Cardiac muscle cell (in vitro differentiated cells and primary cell): ENCODE measurements at places on chromosomes 5 and 9.

- no peak for DNase-seq
Observed at GRCh38 chr5:37774912-37775483, 64.8 kb downstream of the GDNF start.

- no peak for DNase-seq
Observed at GRCh38 chr5:157066080-157066479, 7.2 kb upstream of the HAVCR1 start.

GRCh38 chr5:158212917-158213316 lies 354.0 kb upstream of the CLINT1 start:
- no peak for DNase-seq

DNA sequence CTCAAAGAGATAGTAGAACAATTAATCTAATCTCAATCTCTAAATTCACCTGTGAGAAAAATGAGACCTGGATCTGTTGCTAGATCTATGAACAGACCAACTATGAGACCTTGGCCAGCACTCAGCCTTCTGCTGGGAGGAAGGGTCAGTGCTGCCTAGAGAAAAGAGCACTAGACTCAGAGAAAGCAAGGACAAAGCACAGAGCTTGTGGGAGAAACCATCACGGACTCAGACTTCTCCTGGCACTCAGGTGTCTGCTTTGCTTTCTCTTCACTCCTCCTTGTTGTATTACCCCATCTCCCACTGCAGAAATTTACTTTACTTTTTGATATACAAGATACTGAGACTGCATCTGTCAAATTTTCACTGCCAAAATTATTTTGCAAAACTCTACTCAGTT lies 890.0 kb upstream of the NUDT12 start:
- no peak for DNase-seq

GRCh38 chr9:85516455-85516854 lies 225.3 kb downstream of the AGTPBP1 start:
- DNase-seq: no peak

DNA sequence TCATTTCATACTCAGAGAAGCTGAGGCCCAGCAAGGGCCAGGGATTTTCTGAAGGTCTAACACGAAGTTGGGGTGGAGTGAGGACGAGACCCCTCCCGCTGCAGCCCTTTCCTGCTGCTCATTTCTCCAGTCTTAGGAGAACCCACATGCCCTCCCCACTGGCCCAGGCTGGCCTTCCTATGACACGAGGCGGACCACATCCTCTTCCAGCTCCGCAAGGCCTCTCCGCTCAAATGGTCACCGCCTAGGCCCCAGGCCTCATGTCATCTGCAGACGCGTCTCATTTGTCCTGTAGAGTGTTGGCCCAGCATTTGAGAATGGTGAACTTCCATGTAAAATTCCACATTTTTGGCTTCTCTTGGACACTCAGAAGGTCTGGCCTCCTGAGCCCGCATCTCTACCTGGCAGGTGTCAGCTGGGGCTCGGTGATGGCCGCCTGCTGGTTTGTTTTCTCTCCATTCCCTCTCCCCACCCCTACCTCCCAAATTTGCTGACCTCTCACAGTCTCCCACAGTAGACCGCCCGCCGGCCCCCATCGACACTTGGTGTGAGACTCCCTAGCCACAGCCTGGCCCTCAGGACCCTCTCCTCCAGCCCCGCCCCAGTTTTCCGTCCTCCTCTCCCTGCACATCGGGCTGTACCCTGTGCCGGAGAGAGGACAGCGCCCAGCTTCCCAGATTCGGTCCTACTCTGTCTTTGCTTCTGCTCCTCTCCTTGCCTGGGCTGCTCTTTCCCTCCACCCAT lies 51.7 kb downstream of the ERGIC1 start:
- no peak for DNase-seq

DNA sequence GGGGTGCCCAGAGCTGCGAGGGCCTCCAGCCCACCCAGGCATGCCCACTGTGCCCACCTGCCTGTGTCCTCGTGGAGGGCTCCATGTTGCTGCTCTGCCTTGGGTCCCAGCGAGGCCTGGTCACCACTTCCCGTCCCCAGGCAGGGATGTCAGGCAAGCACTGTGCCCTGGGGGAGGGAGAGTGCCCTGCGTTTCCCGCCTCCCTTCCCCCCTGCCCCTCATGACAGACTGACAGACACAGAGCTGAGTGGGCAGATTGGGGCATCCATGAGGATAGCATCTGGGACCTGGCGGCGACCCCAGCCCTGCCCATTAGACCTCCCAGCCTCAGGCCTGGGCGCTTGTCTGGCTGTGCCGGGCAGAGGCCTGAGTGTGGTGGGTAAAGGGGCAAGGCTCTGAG lies 56.9 kb downstream of the KCNT1 start:
- DNase-seq: no peak

- no peak for DNase-seq
Observed at GRCh38 chr9:135818718-135819475, 88.4 kb downstream of the CAMSAP1 start.

GRCh38 chr5:923281-923873 lies 30.7 kb downstream of the TRIP13 start:
- DNase-seq: peak; percentile 92

DNA sequence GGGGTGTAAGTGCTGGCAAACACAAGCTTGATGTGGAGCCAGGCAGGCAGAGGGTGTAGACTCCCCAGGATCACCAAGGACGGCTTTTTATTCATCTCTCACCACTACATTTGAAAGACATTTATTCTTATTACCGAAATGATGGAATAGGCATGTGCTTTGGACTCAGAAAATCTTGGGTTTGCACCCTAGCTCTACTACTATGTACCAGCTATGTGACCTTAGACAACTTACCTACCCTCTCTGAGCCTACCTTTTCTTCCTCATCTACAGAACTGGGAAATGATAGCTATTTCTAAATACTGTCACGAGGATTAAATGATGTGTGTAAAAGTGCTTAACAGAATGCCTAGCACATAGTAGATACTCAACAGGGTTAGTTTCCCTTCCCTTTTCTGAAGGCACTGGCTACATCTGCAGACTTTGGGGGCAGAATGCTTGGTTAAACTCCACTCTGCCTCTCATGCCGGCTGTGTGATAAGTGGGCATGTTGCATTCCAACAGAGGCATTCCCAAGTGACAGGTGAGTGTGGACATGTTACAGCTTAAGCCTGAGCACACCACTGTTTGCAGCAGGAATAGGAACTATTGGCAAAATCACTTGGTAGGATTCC lies 94.8 kb downstream of the SLC1A3 start:
- DNase-seq: peak; percentile 62

- no peak for DNase-seq
Observed at GRCh38 chr5:98296426-98296825, 477.0 kb upstream of the RGMB start.

DNA sequence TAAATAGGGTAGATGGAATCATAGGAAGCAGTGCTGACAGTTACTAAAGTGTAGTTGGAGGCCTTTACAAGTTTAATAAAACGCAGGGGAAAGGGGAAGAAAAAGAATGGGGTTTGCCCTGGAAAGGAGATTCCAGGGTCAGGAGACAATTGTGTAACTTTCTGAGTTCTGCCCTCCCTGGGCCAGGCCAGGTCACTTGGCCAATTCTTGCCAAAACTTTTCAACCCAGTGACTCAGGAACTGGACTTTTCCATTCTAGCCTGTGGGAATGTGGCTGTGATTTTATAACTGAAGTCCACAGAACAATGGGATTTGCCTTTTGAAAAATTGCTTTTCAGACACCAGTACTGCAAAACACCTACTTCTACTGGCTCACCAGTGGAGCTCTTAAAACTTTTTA lies 289.8 kb upstream of the ANKRD55 start:
- DNase-seq: no peak

- no peak for DNase-seq
Observed at GRCh38 chr9:112038017-112038408, 137.1 kb downstream of the SUSD1 start.

GRCh38 chr5:107558823-107559375 lies 111.8 kb downstream of the EFNA5 start:
- no peak for DNase-seq

GRCh38 chr5:2038321-2039179 lies 155.8 kb upstream of the IRX4 start:
- peak; percentile 46 for DNase-seq

DNA sequence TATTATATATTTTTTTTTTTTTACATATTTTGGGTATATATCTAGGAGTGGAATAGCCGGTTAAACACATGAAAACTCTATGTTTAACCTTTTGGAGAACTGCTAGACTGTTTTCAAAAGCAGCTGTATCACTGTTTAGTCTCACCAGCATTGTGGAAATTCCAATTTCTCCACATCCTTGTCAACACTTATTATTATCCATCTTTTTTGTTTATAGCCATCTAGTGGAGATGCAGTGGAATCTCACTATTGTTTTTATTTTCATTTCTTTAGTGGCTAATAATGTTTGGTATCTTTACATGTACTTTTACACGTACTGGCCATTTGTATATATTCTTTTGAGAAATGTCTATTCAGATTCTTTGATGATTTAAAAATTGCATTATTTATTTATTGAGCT lies 22.7 kb upstream of the CCDC180 start:
- no peak for DNase-seq

- peak; percentile 46 for DNase-seq
Observed at GRCh38 chr9:115913696-115914095, 239.9 kb upstream of the PAPPA start.

DNA sequence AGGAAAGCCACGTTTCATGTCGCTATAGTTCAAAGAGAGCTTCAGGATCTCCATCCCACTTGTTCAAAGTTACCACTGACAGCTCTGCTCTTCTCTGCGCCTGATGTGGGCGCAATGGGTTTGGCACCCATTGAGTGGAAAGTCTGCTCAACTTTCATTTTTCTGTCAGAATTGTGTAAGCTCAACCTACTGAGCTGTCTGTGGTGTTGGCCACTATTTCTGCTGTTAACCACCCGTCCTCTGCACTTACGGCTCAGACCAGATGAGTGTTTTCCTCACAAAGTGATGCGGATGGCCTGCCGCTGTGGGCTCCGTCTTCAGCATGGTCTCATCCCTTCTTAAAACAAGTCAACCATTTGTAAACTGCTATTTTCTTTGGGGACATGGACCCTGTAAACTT lies 131.2 kb downstream of the WNK2 start:
- DNase-seq: no peak
